Stimulated activated CD4-positive, alpha-beta T cell treated with anti-CD3 and anti-CD28 coated beads, TNF-alpha, amount 100 ng/mL, for 24 hours (primary cell): ENCODE measurements at places on chromosomes 11 and 22.

DNA sequence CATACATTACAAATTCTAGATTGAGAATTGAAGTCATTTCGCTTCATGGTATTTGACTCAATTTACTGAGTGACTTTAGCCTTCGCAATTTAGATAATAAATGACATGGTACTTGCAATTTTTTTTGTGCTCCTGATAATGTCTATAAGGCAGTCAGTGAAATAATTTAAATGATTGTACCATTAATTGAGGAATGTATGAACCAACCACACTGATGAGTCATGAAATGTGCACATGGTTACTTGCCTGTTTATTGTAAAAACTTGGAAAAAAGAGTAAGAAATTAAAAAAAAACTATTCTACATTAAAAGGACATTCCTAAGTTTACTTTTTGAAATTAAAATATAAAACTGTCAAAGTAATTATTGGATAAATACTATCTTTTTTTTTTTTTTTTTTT is 43.3 kb downstream of the DNAJC24 start:
- no peak for DNase-seq

- DNase-seq = no peak
These were observed 11.2 kb upstream of the BIRC3 start for GRCh38 chr11:102306048-102306597.

GRCh38 chr22:31861226-31861840 is 83.0 kb upstream of the YWHAH start:
- peak; percentile 14 for DNase-seq

- no peak for DNase-seq
These were observed 4.9 kb upstream of the TCN2 start for GRCh38 chr22:30602049-30602448.

GRCh38 chr11:124890683-124891372 is 6.8 kb downstream of the ROBO4 start:
- DNase-seq = no peak

DNA sequence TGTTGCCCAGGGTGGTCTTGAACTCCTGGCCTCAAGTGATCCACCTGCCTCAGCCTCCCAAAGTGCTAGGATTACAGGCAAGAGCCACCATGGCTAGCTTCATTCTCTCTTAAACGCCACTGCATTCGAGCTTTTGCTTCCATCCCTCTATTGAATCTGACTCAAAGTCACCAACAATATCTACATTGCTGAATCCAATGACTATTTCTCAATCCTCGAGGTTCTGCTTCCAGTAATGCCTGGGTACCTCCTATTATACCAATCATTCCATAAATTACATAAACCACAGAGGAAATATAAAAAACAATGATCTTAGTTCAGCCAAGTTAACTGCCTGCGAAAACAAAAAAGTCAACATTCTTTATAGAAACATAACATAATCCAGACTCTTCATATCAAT is 11.9 kb upstream of the NXF1 start:
- no peak for DNase-seq

GRCh38 chr22:50039669-50040443 is 18.2 kb downstream of the TTLL8 start:
- DNase-seq = no peak

DNA sequence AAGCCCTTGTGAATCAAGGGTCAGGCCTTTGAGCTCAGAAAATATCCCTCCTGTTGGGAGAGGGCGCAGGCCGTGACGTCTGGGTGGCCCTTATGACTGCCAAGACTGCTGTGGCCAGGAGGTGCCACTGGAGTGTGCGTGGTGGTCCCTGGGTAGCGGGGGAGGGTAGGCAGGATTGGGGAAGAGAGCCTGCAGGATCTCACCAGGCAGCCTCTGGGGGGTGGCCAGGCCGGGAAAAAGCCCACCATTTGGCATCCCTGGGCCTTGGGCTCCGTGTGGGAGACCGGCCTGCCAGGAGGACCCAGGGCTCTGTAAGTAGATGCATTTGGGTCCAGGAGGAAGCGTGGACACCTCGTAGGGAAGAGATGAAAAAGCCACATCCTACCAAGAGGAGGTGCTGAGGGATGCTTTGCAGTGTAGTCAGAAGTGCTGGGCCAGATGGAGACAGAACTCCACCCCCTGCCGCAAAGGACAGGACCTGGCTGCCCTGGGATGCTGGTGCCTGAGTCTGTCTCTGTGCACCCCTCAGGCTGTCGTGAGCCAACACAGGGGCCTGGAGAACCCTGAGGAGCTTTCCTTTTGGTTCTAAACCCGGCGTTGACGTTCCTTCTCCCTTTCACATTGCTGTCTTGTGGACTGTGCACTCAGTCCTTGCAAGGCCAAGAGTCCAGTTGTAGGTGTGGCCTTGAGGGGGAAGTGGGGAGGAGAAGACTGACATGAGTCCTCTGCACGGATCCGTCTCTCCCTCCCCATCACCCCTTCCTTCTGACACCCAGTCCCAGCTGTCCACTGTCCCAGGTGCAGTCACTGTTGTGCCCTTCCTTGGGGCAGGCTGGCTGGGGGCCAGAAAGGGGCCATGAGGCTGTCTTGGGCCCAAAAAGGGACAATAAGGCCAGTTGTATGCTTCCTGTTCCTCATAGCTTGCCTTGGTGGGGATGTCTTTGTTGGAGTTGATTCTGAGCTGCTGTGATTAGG is 12.7 kb upstream of the MIEF1 start:
- no peak for DNase-seq

GRCh38 chr11:78325274-78325781 is 92.3 kb downstream of the GAB2 start:
- DNase-seq = no peak

DNA sequence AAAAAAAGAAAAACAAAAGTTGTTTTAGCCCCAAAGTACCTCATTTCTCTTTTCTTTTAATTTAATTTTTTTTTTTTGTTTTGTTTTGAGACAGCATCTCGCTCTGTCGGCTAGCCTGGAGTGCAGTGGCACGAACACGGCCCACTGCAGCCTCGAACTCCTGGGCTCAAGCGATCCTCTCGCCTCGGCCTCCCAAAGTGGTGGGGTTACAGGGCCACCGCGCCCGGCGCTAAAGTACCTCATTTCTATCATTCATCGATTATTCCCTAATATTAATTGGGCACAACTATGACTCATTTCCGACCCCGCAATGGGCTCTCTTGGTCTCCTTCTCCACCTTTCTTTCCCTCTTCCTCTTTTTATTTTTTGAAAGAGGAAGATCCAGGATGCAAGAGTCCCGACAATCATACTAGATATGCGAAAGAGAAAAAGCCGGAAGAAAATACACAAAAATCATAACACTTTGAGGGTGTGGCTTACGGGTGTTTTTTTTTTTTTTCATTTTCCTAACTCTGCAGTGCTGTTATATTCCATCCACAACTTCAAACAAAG is 475 bp upstream of the AIP start:
- DNase-seq = no peak

- no peak for DNase-seq
These were observed 1420.7 kb downstream of the TBC1D22A start for GRCh38 chr22:48182846-48183805.

GRCh38 chr11:32385998-32386397 is 49.3 kb downstream of the WT1 start:
- no peak for DNase-seq

- no peak for DNase-seq
These were observed 59.2 kb downstream of the TRIM44 start for GRCh38 chr11:35721651-35722282.

GRCh38 chr11:74466916-74467885 is at the start of gene KCNE3:
KCNE3 (minus strand) TSS chr11:74467549; CDS start chr11:74457563, 9,986 bp downstream.
- no peak for DNase-seq

GRCh38 chr11:117931331-117931950 is 2.2 kb upstream of the TMPRSS13 start:
- DNase-seq = no peak

DNA sequence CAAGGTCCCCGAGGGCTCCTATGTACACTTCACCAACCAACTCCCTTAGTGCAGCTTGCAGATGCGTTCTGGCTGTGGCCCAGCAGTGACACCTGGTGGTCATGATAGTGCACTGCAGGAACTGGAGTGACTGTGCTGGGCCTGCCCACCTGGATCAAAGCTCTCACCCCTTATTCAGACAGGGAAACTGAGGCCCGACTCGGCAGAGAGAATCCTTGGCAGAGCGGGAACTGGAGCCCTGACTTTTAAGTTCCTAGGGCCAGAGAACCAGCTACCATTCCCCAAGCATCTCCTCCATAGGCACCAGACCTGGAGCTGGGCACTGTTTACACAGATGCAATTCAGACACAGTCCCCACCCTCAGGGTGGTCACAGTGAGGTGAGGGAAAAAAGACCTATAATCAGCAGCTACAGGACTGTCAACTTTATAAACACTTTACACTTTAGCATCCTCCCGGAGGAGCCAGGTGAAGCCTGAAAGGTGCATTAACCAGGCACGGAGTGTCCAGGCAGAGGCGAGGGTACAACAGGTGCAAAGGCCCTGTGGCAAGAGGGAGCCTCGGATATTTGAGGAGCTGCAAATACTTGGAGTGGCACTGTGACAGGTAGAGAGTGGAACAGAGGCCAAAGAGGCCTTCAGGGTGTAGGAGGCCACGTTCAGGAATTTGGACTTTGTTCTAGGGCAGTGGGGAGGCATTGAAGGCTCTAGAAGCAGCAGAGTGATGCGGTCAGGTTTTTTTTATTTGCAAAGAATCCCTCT is 22.0 kb downstream of the RHBDD3 start:
- peak; percentile 45 for DNase-seq

DNA sequence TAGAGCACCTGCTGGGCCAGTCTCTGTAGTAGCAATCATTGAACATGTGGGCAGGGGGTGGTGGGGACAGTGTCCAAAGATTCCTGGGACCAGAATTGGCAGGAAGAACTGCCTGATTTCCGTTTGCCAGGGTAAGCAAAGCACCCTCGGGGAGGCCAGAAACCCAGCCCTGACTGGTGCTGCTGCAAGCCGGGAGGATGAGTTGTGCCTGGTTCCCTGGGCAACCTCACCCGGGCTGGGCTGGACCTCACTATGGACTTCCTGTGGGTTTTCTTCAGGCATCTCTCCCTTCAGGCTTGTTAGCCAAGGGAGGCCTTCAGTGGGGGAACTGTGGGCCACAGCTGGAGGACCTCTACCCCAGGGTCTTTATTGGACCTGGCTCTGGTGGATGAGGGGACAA is 8.0 kb upstream of the POU2F3 start:
- DNase-seq = no peak

DNA sequence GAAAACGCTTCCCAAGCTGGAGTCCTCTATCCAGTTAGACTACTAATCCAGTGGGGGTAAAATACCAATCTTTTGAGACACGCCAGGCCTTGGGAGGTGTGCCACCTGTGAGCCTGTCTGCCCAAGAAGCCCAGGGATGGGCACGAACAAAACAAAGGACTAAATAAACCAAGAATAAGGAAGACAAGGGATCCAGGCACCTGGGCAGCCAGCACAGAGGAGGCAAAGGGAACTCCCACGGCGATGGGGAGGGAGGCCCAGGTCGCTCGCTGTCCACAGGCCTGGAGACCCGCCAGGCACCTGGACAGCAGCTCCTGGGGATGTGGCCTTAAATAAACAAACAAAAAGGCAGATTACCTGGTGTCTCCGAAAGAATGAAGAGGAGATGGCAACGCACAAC is 31.4 kb downstream of the LRFN4 start:
- DNase-seq = no peak

DNA sequence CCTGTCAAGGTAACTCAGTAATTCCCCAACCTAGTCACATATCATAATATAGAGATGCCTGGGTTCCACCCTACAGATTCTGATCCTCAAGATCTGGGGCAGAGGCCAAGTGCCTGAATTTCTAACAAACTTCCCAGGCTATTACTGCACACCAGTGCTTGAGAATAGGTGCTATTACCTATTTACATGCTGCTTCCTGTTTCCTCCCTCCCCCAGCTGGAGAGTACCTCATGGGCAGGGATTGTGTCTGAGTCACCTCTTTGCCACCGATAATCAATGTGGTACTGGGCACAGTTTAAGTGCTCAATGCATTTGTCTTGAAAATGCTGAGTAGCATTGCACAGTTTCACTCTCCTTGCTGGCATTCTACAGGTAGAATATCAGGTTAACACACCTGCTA is 582.2 kb upstream of the CADM1 start:
- no peak for DNase-seq
